ENCODE measurements at places on chromosomes 2 and 18.

GRCh38 chr2:145813481-145813880 is 1293.6 kb upstream of the ZEB2 start:
- DNase-seq = no peak

GRCh38 chr2:136016836-136017235 is 31.4 kb upstream of the DARS1 start:
- DNase-seq = no peak

- DNase-seq = no peak
These were observed 113.6 kb downstream of the KCNE4 start for GRCh38 chr2:223165423-223166214.

DNA sequence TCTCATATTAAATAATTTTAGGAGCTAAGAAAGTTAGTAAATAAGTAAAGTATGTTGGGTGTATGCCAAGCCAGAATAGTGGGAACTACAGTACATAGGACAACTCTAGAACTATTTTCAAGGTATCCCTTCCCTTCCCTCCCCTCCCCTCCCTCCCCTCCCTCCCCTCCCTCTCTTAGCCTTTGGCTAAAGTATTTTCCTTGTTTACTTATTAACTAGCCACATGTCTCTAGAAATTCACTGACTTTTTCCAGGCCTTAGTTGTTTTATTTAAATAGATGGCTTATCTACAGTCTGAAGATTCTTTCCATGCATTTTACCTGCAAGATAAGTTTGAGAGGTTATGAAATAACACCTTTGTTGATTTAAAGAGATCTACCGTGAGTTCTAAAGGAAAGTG is 402.1 kb downstream of the PARD3B start:
- DNase-seq = no peak

- DNase-seq = no peak
These were observed 8.6 kb upstream of the INPP5D start for GRCh38 chr2:233051241-233052149.

DNA sequence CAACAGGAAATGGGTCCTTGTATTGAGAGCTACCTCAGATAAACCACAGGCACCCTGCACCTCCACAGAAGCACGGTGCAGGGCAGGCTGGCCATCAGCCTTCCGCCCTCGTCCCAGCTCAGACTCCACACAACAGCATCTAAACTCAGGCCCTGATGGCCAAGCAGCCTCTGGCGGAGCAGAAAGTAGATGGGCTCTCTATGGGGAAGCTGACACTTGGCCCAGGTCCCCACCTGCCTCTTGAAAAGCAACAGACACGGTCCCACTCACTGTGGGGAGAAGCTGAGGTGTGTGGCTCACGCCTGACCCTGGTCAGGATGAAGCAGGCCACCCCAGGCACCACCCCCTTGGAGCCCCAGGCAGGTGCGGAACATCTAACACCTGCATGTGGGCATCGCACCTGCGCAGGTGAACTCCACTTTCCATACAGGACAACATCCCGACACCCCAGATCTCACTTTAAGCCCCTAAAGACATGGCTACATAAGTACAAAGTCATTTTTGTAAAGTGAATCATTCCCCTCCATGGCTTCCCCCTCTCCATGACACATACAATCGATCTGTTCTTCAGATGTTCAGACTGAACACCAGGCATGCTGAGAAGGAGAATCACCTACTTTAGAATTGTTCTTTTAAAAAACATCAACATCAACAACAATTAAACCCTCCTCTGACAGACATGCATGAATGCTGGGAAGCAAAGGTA is 208.4 kb downstream of the ZBTB7C start:
- DNase-seq = no peak

DNA sequence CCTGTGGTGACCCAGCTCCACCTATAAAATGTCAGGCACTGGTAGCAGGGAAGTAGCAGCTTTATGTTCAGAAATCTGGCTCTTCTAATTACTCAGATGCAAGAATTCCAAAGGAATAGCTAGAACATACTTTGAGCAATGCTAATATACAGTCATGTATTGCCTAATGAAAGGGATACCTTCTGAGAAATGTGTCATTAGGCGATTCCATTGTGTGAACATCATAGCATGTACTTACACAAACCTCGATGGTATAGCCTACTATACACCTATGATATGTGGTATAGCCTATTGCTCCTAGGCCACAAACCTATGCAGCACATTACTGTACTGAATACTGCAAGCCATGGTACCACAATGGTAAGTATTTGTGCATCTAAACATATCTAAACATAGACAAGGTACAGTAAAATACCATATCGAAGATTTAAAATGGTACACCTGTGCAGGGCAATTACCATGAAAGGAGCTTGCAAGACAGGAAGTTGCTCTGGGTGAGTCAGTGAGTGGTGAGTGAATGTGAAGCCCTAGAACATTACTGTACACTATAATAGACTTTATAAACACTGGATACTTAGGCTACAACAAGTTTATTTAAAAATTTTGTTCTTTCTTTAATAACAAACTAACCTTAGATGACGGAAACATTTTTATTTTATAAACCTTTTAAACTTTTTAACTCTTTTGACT is 50.3 kb upstream of the ETAA1 start:
- no peak for DNase-seq

DNA sequence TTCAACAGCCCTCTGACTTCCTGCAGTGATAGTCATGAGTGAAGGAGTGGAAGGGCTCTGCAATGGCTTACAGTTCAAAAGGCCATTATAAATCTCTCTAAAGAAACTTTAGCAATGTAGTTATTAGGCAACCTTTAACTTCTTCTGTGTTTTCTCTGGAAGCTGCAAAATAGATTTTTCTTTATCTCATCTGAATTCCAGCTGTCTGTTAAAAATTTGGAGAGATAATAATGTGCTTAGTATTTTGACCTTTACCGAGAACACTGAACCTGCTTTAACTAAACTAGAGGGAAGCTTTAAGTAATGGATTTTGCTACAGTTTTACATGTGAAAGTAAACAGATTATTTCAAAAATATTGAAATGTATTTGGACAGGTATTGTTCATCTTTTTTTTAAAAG is 847.9 kb downstream of the ERBB4 start:
- DNase-seq = no peak

DNA sequence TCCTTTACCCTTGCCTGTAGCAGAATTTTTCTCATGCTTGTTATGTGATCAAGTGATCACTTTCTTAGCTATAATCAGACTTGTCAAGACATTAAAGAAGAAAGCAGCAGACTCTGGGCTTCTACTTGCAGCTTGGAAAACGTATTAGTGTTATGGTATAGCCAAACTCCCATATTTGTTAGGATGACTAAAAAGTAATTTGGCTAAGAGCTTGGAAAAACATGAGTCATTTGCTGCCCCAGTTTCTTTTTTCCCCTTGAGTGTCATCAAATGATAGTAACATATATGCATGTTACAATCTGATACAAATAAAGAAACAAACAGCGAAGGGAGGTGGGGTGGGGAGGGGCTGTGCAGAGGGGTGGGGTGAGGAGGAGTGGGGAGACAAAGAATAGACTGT is 155.5 kb downstream of the IKZF2 start:
- no peak for DNase-seq

DNA sequence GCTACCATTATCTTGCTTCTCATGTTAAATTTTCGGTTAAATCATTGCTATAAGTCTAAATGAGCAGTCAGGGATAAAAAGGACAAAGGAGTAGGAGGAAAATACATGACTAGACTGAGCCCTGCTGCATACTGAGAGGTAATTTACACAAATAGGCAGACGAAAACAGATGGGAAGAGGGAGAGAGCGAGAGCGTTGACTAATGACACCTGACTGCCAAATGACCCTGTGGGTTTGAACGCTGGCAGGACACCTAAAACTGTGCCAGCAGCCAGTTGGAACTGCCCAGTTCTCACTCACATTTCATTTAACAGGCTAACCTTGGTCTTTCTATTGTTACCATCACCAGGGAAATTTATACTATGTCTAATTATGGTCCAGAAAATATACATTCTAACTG is 978.2 kb downstream of the CPS1 start:
- DNase-seq = peak; percentile 51

- DNase-seq = no peak
These were observed 138.6 kb downstream of the LOXHD1 start for GRCh38 chr18:46518438-46518837.
